ENCODE measurements at places on chromosomes 1 and 21. TPM values are rescaled to one million over a fixed set of nuclear protein-coding genes. Genes with fewer than 3 reads are reported as not detected.
A peak's percentile ranks its signal among the peaks of the same experiment; 100 is the strongest.

The TGFBR3 gene
- 8.2 TPM for total RNA-seq

The TTC24 gene
- total RNA-seq: not detected

The MSH4 gene
- total RNA-seq: not detected

The ASH1L gene
- 26.6 TPM for total RNA-seq

The KRTAP27-1 gene
- total RNA-seq: not detected

The NUDT4B gene
- 46.7 TPM for total RNA-seq

The CTSE gene
- total RNA-seq: not detected

The INAVA gene
- total RNA-seq: 2.3 TPM

The BARHL2 gene
- not detected for total RNA-seq

The FCRL2 gene
- total RNA-seq: not detected

DNA sequence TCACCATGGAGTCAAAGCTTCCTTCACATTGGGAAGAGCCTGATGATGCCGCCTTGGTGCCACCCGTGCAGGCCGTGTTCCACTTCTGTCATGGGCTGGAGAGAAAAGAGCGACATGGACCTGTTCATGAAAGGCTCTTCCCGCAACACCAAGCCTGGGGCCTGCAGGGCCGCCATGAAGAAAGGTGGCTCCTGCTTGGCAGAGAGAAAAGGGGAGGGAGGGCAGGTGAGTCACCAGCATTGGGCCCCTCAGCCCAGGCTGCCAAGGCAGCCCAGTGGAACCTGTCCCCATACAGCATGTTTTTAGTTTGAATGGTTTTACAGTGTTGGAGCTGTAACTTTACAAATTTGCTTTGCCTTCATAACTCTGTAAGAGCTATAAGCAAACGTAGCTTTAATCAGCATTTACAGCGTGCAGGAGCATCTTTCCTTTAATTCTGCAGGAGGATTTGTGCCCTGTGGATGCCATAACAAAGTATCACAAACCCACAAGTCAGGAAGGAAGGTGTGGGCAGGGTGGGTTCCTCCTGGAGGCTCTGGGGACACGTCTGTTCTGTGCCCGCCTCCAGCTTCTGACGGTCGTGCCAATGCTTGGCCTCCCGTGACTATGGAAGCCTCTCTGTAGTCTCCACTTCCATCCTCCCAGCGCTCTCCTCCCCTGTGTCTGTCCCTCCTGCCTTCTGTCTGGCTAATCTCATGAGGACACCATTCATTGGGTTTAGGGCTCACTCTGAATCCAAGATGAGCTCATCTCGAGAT is 49.1 kb downstream of the RIPK4 start:
- no peak for DNase-seq

GRCh38 chr1:232667094-232667777 is 37.3 kb upstream of the SIPA1L2 start:
- peak; percentile 16 for DNase-seq

DNA sequence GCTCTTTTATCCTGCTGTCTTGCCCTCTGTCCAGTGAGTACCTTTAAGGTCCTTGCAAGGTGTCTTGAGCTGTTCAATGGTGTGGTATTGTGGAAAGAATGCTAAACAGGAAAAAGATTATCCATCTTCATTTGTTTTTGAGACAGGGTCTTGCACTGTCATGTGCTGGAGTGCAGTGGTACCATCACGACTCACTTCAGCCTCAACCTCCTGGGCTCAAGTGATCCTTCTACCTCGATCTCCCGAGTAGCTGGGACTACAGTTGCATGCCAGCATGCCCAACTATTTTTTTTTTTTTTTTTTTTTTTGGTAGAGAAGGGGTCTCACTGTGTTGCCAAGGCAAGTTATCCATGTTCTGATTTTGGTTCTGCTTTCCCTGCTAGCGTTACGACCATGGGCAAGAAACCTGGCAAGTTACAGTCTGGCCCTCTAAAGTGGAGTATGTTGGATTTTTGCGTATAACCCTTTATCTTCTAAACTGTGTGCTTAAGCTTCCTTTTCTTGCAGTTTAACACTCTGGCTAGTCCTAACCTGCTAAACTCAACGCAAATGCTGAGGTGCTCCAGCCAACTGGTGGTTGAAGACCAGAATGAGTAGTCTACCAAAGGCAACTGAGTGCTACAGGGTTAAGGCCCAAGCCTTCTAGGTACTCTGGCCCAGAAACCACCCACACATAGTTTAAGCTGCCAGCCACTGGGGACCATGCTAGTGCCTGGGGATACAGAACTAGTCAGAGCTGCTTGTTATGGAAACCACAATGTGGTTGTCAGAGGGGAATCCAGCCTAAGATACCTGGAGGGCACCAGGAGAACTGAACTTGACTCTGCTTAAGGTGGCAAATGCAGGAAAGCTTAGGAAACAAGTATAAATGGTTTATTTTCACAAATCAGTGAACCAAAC is 7.9 kb downstream of the RPL11 start:
- DNase-seq: no peak

GRCh38 chr1:3590951-3591865 is 20.1 kb downstream of the MEGF6 start:
- no peak for DNase-seq

DNA sequence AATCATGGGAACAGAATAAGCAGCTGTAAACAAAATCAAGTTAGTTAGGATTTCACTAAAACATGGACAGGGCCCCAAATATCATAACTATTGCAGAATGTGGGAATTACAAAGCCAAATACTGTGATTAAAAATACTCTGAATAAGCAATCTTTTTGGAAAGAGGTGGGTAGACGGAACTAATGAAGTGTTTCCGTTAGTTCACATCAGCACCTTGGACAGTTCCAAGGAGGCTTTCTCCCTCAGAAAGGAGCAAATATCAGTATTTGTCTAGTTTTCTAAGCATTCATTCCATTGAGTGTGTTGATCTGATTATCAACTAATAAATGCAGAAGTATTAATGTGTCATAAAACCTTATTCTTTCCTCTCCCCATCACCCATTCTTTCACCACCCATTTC is 97.4 kb downstream of the FAM78B start:
- DNase-seq: no peak

DNA sequence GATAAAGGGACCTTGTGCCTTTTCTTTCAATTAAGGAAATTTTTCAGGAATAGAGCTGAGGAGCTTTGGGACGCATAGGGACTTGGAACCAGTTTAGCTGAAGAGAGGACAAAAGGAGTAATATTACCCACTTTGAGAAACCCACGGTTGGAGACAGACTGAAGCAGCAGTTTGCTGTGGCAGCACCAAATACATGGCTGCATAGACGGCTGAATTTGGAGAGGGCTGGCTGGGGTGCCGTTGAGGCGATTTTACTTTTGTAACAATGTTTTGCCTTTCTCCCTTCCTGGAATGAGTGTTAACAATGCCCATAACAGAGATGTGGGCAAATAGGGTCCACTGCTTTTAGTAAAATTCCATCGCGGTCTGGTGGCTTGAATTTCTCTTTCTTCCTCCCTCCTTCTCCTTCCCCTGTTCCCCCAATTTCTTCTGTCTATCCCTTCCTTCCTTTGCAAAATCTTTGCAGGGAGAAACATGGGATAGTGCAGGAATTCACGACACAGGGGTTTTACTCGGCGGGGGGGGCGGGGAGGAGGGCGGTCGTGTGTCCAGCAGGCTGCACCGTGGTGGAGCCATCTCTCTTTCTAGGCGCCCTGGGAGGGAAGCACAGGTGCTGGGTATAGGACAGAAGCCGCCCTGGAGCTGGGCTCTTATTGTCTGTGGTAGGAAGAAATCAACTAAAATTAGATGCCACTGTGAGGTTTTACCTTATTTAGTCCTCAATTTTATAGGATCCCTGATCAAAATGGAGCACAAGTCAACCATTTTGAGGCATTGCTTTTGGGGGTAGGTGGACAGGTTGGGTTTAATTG is 6.8 kb downstream of the LHX4 start:
- DNase-seq: no peak

- no peak for DNase-seq
Measured at GRCh38 chr1:21550866-21551475, 41.7 kb downstream of the ALPL start.

DNA sequence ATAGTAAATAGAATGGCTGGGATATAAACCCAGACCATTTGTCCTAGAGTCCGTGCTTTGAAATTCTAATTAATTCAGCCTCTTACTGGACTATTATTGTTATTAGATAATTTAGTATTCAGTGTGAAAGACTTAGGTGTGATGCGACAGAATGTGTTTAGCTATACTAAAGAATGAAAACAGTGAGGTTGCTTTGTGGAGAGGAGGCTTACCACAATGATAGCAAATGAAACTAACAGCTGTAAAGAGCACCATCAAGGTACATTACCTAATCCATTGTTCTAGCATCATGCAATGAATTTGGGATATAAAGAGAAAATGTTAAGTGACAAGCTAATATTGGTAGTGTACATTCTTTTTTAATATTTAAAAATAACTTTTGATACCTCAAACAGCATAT is 911.1 kb downstream of the KCNT2 start:
- DNase-seq: no peak

- no peak for DNase-seq
Measured at GRCh38 chr21:43969115-43969444, 43.0 kb upstream of the TRAPPC10 start.

DNA sequence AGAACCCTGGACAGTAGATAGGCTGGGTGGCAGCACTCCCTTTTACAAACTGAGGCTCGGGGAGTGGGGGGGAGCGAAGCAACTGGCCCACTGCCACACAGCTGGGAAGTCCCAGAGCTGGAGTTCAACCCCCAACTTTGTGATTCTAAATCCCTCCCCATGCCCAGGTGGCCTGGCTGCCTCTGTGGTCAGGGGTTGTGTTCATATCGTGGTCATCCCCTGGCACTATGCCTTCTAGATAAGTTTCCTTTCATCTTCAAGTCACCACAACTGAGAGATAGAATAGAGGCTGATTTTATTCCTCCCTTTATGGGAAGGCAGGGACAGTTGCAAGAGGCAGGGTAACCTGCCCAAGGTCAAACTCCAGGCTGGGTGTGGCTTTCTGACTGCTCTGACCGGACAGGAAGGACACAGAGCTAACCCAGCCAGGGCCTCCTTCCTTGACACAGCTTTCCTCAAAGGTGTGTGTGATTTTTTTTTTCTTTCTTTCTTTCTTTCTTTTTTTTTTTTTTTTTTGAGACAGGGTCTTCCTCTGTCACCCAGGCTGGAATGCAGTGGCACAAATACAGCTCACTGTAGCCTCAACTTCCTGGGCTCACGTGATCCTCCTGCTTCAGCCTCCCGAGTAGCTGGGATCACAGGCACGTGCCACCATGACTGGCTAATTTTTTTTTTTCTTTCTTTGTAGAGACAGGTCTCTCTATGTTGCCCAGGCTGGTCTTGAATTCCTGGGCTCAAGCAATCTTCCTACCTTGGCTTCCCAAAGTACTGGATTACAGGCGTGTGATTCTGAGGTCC is 18.4 kb upstream of the TNFRSF1B start:
- no peak for DNase-seq

- no peak for DNase-seq
Measured at GRCh38 chr1:223033658-223034057, 109.4 kb downstream of the TLR5 start.

DNA sequence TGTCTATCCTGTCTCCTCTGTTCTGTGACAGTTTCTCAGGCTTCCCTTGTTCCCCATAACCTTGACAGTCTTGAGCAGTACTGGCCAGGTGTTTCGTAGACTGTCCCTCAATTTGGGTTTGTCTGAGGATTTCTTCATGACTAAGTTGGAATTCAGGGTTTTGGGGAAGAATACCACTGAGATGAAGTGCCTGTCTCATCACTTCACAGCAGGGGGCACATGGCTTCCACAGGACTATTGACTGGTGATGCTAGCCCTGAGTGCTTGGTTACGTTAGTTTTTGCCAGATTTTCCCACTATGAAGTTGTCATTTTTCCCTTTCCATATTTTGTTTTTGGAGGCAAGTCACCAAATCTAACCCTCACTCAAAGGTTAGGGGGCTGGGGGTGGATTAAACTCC is 45.7 kb downstream of the CDCP2 start:
- no peak for DNase-seq

- DNase-seq: no peak
Measured at GRCh38 chr21:42456457-42456856, 39.6 kb downstream of the RSPH1 start.

GRCh38 chr1:65105596-65105995 is 42.4 kb upstream of the AK4 start:
- no peak for DNase-seq

DNA sequence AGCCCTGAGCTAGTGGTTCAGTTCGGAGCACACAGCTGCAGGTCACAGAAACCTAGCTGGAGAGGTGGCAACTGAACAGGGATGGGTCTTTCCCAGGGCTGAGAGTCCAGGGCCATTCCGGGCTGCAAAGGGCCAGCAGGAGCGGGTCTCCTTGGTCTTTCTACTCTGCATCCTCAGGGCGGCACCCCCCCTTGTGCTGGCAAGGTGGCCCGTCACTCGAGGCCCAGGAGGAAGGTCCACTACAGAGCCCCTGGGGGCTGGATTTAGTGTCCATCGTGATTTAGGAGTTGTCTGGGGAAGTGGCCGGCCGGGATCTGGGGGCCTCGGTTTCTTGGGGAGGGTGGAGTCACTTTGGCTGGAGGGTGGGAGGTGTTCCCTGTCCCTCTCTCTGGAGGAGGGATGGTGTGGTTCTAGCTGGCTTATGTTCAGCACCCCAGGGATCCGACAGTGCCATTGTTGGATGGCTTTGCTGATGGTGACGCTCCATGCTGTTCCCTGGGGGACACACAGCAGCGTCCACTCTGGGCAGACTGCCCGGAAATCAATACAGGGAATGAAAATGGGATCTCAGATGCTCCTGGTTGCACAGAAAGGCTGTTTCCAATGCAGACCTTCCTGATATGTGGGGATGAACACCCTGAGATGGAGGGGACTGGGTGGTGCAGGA is 64.4 kb downstream of the UMODL1 start:
- DNase-seq: no peak

- DNase-seq: no peak
Measured at GRCh38 chr1:235855811-235856429, 10.8 kb downstream of the LYST start.

- no peak for DNase-seq
Measured at GRCh38 chr1:209057901-209058300, 525.6 kb upstream of the CAMK1G start.

GRCh38 chr1:241020851-241021697 is 335.9 kb downstream of the RGS7 start:
- no peak for DNase-seq

DNA sequence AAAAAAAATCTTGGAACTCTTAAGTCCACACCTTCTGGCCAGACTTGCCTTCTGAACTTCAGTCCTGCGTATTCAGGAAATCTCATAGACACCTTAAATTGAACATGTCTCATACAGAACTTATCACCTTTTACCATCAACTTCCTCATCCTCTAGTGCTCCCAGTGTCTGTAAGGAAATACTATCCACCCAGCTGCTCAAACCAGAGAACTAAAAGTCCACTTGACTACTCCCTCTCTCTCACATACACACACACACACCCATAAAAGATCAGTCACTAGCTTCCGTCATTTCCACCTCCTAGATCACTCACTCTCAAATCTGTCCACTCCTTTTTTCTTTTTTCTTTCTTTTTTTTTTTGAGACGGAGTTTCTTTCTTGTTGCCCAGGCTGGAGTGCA is 10.9 kb upstream of the CAP1 start:
- no peak for DNase-seq

GRCh38 chr1:116764906-116765862 is 11.0 kb downstream of the CD2 start:
- DNase-seq: no peak

- DNase-seq: no peak
Measured at GRCh38 chr1:61732726-61733125, 7.8 kb upstream of the TM2D1 start.

GRCh38 chr21:14273736-14274538 is 58.0 kb downstream of the RBM11 start:
- DNase-seq: no peak

Data from glomerular endothelial cell (primary cell).